Fibroblast of skin of scalp (primary cell): ENCODE measurements at places on chromosomes 3 and 15.
A peak's percentile ranks its signal among the peaks of the same experiment; 100 is the strongest.

GRCh38 chr15:48962662-48963523 lies 826 bp downstream of the SHC4 start:
- peak; percentile 38 for DNase-seq

DNA sequence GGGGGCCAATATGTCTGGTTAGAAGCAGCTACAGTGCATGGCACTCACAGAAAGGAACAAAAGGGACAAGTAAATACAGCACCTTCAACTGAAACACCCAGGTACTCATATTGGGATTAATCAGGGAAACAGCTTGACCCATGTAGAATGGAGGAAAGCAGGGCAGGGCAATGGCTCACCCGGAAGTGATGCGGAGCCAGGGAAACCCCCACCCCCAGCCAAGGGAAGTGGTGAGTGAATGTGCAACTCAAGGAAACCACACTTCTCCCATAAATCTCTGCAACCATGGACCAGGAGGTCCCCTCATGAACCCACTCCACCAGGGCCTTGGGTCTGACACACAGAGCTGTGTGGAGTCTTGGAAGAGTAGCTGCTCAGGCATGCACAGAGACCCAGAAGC lies 117.1 kb downstream of the MTHFS start:
- no peak for DNase-seq

GRCh38 chr3:148861277-148861869 lies 3.7 kb upstream of the CPA3 start:
- DNase-seq, result peak; percentile 73

DNA sequence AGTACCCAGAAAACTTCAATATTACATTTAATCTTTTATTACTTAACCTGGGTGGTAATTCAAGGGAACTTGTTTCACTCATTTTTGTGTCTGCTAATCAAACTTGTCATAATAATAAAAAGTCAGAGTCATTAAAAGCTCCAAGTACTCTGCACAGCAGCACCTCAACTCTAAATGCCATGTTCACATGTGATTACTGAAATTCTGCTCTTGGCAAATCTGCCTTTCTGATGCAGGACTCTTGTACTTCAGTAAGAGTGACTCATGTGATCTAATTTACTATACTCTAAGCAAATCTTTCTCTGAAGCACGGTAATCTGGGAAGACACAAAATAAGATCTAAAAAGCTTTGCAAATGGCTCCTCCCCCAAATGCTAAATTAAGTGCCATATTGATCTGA lies 6.4 kb downstream of the ROBO1 start:
- DNase-seq, result no peak

DNA sequence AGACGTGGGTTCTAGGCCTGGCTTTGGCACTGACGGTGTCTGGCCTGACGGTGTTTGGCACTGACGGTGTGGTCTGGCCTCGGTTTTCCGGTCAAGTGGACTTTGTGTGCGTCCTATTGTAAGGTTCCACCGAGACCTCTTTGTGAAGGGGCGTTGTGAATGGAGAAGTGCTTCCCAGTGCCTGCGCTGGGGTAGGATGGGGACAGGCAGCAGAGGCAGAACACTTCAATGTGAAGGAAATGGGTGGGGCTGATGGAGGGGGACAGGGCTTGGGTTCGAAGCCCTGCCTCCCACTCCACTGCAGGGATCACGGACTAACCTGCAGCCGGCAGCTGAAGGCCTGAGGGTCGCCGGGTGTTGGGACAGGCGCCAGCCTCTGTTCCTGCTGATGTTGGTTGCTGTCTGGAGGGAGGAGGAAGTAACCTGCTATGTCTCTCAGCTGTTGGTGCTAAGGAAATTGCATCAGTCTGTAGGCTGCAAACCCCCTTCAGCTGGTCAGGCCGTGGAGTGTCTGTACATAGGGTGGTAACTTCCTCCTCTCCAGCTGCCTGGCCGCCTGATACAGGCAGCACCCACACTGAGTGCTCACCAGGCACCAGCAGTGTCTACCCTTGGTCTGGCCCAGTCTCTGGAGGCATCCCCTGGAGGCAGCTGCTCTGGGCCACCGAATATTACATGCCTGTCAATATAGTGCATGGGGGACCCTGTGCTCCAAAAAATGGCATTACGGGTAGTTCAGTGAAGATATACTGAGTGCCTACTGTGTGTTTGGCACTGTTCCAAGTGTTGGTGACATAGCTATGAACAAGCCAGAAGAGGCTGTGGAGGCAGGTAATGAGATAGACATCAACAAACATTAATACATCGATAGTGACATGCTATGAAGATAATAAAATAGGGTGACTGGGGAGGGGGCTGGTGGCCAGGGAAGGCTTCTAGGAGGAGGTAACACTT lies 1.1 kb downstream of the TM6SF1 start:
- peak; percentile 35 for DNase-seq

- no peak for DNase-seq
Observed at GRCh38 chr3:155178810-155179436, 98.8 kb downstream of the MME start.

DNA sequence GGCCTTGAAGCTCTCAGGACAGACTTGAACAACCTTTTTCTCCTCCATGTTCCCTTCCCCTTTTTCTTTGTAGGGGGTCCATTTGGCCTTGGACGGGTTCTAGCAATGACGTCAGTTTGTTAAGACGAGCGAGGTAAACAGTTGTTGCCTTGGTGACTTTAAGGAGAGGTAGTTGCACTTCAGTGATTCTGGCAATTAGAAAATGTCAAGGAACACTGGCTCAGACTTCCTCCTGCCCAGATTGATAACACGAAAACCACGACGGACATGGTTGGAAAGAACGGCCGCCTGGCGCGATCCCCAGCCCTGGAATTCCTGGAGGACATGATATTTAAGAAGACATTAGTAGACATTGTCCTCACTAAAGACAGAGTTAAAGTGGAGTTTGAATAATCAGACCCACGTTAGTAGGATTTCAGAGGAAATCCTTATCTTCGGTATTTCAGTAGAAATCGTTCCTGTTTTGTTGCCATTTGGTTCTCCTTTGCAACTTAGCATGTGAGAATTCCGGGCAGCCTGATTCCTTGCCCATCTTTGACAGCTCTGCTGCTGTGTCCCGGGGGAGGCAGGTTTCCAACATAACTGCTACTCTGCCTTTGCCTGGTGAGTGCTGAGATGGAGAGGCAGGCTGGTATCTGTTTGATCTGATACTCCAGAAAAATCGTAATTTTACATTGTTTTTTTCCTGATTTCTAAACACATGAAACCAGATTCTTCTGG lies 87.3 kb downstream of the ST6GAL1 start:
- DNase-seq, result no peak

DNA sequence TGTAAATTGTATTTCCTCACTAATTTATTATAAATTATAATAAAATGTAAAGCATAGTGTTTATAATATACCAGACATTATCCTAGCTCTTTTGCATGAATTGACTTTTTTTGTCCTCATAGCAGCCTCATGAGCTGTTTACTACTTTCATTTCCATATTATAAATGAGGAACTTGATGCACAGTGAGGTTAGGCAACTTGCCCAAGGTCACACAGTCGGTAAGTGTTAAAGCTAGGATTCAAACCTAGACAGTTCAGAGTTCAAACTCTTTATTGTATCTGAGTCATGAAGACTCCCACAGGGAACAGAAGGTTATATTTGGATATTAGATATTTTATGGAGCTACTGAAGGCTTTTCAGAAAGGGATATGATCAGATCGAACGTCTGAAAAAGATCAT lies 322.2 kb upstream of the SATB1 start:
- no peak for DNase-seq

DNA sequence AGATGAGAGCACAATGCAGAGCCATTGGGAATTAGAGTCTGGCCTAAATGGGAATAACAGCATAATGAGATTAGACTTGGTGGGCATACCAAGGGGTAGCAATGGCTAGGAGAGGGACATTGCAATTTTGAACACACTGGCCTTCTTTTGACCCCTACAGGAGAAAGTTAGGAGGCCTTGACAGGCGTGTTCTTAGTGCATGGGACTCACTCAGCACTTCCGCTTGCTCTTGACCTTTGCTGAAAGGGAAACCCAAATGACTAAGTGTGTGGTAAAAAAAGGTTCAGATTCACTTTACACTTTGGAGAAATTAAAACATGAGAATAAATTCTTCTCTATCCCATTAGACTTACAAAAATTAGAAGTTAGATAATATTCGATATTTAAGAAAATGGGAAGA lies 317.4 kb downstream of the DIPK2A start:
- DNase-seq, result no peak

DNA sequence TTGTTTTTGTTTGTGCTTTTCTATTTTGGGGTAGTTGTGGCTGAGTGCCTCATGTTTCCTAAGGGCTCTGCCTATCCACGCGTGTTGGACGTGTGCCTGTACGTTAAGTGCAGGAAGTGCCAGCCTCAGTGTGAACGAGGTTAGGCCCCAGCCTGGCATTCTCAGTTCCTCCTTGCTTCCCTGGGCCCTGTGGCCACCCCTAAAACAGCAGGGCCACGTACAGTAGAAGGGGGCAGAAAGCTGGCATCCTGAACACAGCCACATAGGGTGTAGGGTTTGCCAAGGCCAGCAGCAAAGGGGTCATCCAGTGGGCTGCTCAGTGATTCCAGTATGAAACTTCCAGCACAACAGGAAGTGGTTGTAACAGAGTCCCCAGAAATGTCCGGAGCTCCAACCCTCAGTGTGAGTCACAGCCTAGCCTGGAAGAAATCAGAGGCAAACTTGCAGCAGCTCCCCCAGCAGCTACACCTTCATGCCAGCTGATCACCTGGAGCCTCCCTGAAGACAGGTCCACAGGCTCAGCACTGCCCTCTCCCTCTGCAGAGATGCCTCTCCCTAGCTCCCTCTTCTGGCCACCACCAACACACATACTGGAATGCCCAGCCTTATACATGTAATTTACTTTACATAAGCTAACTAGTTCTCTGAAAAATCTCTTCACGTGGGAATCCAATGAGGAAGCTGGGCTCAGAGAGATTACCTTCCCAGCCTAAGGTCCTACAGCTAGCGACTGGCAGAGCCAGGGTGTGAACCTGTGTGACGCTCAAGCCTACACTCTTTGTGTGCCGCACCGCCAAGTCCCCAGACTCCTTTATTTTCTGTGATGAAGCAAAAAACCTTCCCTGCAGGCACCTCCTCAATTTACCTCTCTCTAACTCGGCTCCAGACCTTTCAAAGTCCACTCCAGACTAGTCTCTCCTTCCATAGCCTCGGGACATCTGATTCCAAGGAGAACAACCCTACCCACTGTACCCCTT lies 26.6 kb downstream of the ILDR1 start:
- DNase-seq, result peak; percentile 66

DNA sequence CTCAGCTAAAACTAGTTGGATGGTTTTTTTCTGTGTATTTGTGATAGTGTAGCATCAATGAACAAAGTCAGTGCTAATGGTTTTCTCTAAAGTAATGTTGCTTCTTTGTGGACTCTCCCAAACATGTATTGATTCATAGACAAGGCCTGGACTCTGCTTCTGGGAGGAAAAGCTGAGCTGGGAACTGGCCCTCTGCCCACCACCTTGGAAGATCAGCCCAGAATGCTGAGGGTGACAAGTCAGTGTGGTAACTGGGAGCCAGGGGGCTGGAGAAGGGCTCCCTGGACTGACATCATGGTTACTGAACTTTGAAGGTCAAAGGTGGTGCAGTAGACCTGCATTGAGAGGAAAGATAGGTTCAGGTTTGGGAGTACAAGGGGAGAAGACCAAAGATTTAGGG lies 3.0 kb downstream of the ARHGAP31 start:
- peak; percentile 70 for DNase-seq

DNA sequence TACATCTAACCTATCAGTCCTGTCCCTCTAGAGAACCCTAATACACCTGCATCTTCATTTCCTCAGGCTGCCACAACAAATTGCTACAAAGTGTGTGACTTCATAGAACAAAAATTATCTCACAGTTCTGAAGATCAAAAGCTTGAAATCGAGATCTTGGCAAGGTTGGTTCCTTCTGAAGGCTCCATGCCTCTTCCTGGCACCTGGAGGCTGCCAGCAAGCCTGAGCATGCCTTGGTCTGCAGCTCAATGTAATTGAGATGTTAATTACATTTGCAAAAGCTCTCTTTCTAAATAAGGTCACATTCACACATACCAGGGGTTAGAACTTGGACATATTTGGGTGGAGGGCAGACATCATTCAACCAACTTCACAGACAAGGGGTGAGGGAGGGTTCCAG lies 86.4 kb upstream of the ABHD17C start:
- DNase-seq, result no peak

DNA sequence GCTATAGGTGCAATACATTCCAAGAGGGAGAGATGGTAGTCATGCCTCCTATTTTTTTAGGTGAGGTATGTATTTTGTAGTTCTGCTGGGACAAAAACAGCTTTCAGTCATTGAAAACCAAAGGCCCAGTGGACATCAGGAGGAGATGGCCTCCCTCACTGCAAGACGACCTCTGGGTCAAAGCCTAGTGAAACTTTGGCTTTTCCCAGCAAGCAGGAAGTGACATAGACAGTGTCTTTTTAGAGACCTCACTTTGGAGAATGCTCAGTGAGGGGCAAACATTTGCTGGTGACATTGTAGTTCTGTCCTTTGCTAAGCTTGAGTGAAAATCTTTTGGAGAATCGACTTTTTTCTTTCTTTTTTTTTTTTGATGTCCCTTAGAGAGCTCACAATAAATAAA lies 27.3 kb downstream of the LIPC start:
- DNase-seq, result no peak

DNA sequence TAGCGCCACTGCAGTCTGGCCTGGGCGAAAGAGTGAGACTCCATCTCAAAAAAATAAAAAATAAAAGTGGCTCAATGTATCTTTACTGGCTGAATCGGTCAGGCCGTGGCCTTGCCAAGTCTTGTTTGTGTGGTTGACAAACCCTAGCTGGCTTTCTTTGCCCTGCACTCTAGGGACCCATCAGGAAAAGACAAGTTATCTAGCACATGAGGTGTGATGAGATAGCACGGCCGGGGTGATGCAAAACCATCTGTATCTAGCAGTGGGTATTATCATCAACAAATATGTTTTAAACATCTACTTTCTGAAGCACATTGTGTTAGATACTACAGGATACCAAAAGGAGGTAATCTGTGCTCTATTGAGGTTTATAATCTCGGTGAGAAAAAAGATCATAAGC lies 3.9 kb upstream of the DPP8 start:
- DNase-seq, result no peak

- DNase-seq, result peak; percentile 46
Observed at GRCh38 chr3:134651347-134652041, 672 bp upstream of the KY start.

- no peak for DNase-seq
Observed at GRCh38 chr3:29565236-29565635, 284.4 kb downstream of the RBMS3 start.

- no peak for DNase-seq
Observed at GRCh38 chr3:169527507-169527906, 136.0 kb downstream of the MECOM start.

- no peak for DNase-seq
Observed at GRCh38 chr3:111509308-111509707, 32.7 kb upstream of the CD96 start.

DNA sequence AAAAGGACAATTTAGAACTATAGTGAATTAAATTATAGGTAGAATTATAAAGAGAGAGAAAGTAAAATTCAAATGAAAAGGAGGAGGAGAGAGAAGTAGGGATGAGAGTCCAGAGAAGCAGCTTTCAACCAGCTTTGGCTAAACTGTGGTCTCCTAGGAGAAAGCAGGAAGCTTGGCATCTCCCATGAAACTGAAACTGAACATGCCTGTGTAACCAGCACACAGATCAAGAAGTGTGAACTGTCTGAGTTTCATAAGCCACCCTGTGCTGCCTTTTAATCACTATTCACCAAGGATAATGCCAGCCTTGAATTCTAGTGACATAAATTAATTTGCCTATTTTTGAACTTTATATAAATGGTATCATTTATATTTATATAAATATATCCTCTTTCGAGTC lies 128.5 kb downstream of the MYRIP start:
- no peak for DNase-seq

GRCh38 chr3:138594935-138595610 lies 1.0 kb upstream of the CEP70 start:
- DNase-seq, result no peak
